Activated gamma-delta T cell treated with Interleukin-2 at 50 U/mL for 16 hours (primary cell): ENCODE measurements at places on chromosomes 16 and 17.
A peak's percentile ranks its signal among the peaks of the same experiment; 100 is the strongest.

DNA sequence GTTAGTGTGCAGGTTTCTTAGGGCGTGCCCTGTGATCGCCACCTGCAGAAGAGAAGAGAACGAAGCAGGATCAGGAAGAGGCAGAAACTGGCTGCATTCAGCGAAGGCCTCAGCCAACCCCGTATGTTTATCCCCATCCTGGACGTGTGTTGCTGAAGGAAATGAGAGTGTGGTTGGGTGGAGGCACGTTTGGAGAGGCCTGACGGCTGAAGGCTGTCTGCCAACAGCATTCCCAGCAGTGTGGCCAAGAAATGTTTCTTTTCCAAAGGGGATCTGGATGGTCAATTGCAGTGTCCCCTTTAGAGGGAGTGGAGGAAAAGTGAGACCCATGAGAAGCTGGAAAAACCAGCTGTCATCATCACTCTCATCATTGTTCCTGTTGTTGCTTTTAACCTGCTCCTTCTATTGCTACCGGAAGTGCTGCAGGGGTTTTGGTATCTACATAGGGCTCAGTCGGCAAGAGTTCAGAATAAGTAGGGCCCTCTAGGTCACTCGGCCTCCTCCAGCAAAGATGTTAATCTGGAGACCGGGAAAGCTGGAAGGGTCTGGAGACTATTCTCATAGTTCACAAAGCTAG, 46.5 kb upstream of the SLC47A1 start:
- no peak for DNase-seq

GRCh38 chr16:2977440-2977839, 2.8 kb downstream of the PKMYT1 start:
- no peak for DNase-seq

GRCh38 chr17:68576137-68576536, 25.0 kb downstream of the FAM20A start:
- no peak for DNase-seq

DNA sequence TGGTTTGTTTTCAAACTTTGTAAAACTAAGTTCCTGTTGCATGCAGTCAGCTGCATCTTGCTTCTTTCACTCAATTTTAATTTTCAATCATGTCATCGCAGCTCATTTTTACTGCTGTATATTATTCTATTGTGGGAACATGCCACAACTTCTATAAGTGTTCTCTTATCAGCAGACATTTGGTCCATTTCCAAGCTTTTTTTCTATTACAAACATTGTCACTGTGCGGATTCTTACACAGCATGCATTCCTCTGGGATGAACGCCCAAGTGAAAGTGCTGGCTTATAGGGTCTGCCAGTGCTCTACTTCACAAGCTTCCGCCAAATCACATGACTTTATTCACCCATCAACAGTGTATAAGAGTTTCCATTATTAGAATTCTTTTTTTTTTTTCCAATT, 22.7 kb downstream of the GINS3 start:
- no peak for DNase-seq

GRCh38 chr17:38418062-38418692, 10.1 kb upstream of the ARHGAP23 start:
- DNase-seq = no peak

DNA sequence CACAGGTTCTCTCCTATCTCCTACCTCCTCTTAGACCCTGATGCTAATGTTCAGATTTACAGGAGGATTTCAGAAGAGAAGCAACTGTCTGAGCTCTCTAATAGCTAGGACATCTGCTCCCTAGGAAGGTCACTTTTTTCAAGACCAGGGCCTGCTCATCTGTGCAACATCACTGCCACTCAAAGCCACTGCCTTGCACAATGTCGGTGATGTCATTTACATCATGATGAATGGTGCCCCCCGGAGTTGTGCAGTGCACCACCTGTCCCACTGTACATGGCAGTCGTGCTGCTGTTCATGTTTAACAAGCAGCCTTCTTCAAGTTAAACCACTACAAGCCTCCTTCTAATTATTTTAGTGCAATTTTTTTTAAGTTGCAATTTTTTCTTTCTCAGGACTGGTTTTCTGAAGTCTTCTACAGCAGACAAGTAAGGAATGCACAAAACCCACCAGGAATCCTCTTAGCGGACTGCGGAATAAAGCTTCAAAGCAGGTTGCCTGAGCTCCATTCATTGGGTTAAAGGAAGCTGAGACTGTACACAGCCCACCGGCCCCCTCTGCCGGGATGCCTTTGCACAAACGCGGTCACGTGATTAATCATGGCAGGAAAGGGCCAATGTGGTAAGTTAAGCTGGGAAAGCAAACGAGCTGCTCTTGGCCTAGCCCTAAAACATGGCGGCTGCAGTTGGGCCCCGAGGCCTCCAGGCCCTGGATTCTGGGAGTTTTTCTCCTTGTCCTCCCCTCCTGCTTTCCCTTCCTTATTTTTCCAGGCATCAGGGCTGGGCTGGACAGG, 74.1 kb downstream of the MYH11 start:
- no peak for DNase-seq

- DNase-seq = no peak
Measured at GRCh38 chr16:4309102-4309832, 6.6 kb upstream of the GLIS2 start.

- no peak for DNase-seq
Measured at GRCh38 chr16:1821861-1822611, 4.6 kb downstream of the HAGH start.

- no peak for DNase-seq
Measured at GRCh38 chr17:76451506-76451905, 1.4 kb downstream of the UBE2O start.

- no peak for DNase-seq
Measured at GRCh38 chr17:37694734-37695133, 50.1 kb downstream of the HNF1B start.

DNA sequence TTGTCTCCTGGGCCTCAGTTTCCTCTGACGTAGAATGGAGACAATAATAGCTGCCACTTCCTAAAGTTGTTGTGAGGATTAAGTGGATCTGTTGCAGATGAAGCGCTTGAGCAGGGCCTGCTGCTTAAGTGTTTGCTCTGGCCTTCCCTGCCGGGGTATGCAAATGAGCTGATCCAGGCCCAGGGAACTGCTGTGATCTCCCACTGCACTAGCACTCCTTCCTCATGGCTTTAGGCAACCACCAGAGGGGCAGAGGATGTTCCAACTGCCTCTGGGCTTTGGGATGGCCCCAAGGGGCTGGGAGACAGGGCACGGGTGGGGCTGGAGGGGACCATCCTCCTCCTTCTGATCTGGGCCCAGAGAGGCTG, 6.2 kb downstream of the SBK1 start:
- no peak for DNase-seq

DNA sequence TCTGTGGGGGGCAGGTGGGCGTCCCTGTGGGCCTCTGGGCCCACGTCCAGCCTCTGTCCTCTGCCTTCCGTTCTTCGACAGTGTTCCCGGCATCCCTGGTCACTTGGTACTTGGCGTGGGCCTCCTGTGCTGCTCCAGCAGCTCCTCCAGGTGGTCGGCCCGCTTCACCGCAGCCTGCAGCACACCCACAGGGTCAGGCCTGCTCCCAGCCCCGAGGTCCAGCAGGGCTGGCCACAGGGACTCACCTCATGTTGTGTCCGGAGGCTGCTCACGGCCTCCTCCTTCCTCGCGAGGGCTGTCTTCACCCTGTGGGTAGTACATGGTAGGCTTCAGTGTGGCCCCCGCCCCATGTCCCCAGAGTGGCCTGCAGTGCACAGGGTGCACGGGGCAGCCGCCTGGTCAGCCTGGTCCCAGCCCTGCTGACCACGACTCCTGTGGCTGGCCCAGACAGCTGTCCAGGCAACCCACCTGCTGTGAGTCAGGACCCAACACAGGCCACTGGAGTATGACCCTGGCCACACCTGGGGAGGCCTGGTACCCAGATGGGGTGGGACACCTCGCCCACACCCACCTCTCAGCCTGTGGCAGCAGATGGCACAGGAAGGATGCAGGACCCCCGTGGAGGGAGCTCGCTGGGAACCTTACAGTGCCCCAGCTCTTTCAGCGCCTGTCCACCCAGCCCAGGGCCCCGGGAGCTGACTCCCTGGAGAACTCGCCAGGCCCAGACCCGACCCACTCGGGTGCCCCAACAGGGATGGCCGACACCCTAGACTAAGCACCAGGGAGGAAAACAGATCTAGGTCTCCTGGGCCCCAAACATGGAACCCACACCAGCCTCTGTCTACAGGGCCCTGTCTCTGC, 23.9 kb upstream of the AATK start:
- no peak for DNase-seq

DNA sequence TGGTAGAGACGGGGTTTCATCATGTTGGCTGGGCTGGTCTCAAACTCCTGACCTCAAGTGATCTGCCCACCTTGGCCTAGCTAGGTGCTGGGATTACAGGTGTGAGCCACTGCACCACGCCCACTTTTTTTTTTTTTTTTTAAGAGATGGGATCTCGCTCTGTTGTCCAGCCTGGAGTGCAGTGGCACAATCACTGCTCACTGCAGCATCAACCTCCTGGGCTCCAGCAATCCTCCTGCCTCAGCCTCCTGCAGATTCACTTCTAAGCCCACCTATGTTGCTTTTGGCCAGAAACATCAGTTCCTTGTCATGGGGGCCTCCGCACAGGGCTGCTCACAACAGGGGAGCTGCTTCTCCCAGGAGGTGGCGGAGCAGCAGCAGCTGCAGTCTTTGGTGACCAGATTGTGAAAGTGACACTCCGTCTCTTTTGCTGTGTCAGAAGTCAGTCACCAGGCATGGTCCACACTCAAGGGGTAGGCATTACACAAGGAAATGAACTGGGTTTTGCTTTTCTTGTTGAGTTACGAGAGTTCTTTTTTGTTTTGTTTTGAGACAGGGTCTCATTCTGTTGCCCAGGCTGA, 4.5 kb upstream of the NME4 start:
- DNase-seq = peak; percentile 53

GRCh38 chr17:58539698-58540097, 25.3 kb upstream of the MTMR4 start:
- DNase-seq = no peak

DNA sequence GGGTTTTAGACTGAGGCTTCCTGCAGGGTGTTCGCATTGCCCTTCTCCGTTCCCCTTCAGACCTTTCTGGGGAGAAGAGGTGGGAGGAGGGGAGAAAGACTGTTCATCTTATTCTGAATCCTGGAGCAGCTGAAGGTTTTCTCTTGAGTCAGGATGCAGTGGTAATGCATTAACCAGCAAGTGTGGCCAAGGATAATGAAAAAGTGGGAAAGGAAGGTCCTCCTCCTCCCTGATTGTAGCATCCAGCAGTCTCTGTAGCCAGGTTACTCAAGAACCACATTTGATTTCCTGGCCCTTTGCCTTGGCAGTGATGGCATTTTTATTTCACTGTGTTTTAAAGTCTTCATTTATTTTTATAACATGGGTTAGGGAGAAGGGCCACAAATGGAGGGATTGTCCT, 59.1 kb downstream of the CYLD start:
- DNase-seq = no peak

GRCh38 chr17:10309003-10309974, 63.5 kb downstream of the MYH13 start:
- no peak for DNase-seq

DNA sequence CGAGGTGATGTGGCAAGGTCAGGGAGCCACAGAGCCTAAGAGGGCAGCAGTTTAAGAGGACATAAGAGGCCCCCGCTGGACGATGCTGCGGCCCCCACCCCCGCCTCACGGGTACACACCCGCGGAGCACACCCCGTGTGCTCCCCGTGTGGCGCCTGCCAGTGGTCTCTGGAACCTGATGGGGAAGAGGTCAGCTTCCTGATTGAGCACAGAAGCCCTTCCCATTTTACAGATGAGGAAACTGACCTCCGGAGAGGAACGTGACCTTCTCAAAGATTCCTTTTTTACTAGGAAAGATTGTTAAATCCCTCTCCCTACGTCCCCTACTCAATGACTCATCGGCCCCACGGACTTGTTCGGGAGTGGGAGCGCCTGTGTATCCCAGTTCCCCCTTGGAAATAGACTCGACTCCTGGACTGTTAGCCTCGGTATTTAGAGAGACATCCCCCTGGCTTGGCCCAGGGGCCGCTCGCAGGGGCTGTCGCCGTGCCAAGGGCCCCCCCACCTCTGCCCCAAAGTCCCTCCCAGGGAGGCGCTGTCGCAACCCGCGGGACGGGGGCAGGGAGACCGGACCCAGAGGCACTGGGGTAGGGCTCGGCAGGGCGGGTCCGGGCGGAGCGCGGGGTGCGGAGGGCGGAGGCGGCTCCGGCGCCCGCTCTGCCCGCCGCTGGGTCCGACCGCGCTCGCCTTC, at the start of gene ABCC3:
Gene ABCC3, plus strand, starts transcription at position 658 of the 691 bp plus-strand sequence. CDS start 56 bp downstream, outside the sequence.
- no peak for DNase-seq

DNA sequence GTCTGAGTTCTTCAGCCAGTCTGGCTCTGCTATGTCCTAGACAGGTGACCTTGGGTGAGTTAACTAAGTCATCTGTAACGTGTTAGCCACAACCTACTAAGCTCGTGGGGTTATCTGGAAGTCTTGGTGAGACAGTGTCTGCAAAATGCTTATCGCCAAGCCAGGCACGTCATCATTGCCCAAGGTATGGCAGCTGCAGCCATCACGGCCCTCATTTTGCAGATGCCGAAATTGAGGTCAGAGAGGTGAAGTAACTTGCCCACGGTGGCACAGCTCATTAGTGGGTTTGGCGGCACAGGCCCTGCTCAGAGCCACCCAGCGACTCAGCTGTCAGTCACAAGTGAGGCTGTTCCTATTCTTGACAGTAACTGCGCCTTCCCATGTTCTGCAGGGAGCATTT, 79.8 kb downstream of the CMIP start:
- DNase-seq = peak; percentile 74

DNA sequence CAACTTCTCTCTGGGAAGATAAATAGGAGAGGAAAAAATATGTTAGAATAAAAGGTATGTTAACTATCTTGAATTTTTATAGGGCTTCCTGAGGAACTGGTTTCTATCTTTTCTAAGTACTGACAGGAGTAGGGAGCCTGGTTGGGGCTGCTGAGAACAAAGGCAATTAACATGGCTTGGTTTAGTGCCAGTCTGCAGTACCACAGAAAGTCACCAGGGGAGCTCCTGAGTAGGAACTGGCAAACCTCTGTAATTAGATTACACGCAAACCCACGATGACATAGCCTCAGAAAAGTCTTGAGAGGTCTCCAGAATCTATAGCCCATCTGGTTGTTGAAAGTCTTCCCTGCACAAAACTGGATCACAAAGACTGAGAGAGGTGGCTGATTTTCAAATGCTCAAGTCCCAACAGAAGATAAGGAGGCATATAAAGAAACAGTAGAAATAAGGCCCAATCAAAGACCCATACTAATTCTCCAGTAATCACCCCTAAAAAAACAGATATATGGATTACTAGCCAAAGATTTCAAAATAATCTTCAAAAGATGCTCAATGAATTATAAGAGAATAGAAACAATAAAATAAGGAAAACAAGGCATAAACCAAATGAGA, 11.7 kb upstream of the CNTNAP4 start:
- DNase-seq = no peak
